ENCODE measurements at places on chromosomes 2 and 18.
A peak's percentile ranks its signal among the peaks of the same experiment; 100 is the strongest.

- DNase-seq = no peak
Measured at GRCh38 chr2:15243762-15244161, 317.4 kb downstream of the NBAS start.

DNA sequence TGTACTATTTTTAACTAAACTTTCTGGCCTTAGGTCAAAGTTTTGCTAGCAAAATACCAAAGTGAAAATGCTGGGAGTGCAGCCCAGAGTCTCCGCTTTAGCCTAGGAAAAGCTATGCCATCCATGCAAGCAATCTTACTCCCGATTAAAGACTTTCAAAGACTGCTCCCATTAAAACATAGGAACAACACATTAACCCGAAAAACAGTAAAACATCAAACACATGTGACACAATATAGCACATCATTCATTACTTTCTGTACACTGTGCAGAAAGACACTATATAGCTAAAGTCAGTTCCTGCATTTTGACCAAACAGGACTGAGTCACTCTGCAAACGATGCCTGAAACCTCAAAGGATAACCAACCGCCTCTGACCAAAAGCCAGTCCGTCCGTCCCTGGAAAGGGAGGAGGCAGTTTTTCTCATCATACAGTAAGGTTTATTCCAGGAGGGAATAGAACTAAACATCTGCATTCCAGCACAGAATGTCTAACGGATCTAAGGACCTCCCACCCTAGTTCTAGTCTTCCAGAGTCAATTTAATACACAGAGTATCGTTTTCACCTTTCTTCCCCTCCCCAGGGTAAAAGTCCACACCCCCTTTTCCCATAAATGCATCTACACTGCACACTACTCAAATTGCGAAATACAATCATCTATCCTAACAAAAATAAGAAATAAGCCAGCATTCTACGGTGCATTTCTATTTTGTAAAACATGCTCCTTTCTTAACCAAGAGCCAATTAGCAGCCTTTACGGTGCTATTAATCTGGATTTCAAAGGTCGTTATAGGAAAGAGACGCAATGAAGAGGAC is 1.7 kb downstream of the ROCK2 start:
- no peak for DNase-seq

GRCh38 chr2:694906-695510 is 17.8 kb upstream of the TMEM18 start:
- no peak for DNase-seq

- peak; percentile 17 for DNase-seq
Measured at GRCh38 chr18:44840058-44840790, 159.5 kb downstream of the SETBP1 start.

- DNase-seq = no peak
Measured at GRCh38 chr2:25322312-25322711, 19.4 kb downstream of the DNMT3A start.

DNA sequence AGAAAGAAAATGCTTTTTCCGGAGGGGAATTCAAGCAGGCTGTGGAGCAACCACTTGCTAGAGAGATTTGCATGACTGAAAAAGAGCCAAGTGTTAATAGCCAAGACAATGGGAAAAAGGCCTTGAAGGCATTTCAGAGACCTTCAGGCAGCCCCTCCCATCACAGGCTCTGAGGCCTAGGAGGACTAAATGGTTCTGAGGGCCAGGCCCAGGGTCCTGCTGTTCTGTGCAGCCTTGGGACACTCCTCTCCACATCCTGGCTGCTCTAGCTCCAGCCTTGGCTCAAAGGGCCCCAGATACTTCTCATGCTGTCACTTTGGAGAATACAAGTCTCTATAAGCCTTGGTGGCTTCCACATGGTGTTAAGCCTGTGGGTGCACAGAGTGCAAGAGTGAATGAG is 81.8 kb downstream of the B3GNT2 start:
- DNase-seq = no peak

GRCh38 chr2:170587922-170588321 is 127.2 kb upstream of the SP5 start:
- DNase-seq = no peak
